Right ventricle myocardium inferior (tissue), 1 donor: ENCODE measurements at places on chromosomes 3 and 15.

- no peak for DNase-seq
Observed at GRCh38 chr15:59059076-59059597, 45.8 kb upstream of the CCNB2 start.

DNA sequence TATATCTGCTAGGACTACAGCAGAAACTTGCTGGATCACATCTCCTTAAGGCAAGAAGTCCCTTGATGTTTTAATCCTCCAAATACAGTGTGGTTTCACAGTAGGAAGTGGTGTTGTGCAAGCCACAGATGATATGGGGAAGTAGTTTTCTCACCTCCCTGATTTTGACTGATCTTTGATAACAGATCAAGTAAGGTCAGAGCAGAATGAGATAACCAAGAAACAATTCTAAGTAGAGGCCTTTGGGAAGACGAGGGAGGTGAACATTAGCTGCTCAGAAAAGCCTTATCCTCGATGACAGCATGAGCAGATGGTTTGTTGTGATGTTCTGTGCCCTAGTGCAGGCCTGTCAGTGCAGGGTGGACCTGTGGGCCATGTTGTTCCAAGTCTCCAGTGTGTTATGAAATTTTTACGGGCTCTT is 61.3 kb downstream of the RIOX2 start:
- peak; percentile 58 for DNase-seq

GRCh38 chr15:66308531-66308930 is 15.2 kb downstream of the DIS3L start:
- DNase-seq = no peak

GRCh38 chr3:50483374-50483773 is 20.1 kb downstream of the CACNA2D2 start:
- no peak for DNase-seq

- no peak for DNase-seq
Observed at GRCh38 chr3:143200001-143200924, 80.7 kb downstream of the CHST2 start.

DNA sequence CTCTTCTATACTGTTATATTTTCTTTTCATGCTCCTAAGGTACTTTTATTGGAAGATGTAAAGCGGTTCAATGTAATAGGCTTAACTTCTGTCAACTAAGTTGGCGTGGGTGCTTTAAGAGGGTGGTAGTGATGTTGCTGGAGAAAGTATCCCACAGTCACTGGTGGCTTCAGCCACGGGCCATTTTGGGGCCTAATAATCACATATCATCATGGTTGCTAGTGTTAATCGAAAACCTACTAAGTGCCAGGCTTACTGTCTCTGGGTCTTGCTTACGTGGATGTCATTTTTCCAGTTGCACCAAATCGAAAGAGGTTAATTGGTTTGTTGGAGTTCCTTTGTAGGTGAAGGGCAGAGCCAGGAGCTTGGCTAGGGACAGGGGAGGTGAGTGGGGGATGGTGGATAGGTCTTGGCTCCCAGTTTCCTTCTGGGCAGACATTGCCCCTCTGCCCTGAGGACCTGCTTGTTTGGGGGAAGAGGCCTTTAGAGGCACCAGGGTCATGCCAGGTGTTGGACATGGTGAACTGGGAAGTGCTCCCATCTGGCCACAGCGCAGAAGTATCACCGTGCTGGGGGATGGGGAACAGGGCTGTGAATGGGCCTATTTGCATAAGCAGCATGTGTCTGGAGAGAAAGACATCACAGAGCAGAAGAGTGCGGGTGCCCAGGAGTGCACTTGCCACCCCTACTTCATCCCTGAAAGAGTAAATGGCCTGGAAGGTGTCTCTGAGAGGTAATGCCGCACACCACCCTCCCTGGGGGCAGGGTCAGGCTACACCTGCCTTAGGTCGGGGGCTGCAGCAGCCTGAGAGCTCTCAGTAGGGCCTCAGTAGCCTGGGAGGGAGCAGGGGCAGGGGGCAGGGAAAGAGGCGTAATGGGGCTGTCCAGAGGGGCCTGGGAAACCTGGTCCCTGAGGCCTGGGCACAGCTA is 62.4 kb upstream of the POLG start:
- DNase-seq = no peak

- DNase-seq = no peak
Observed at GRCh38 chr15:78977091-78977571, 32.3 kb upstream of the CTSH start.

DNA sequence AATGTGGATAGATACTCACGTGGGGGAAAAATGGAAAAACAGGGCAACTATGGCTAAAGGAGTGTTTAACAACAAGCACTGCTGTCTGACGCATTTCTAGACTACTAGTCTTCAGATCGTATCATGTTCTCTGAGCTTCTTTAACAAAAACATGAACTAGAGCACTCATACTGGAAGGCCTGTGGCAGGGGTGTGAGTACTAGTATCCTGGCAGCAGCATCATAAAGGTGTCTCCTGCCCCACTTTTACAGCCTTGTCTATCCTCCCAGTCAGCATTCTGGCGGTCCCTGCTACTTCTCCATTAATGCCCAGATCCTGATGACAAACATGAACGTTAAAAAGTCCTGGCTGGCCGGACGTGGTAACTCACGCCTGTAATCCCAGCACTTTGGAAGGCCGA is 4.0 kb downstream of the FMN1 start:
- no peak for DNase-seq

- no peak for DNase-seq
Observed at GRCh38 chr3:10155658-10156057, 9.1 kb upstream of the IRAK2 start.

DNA sequence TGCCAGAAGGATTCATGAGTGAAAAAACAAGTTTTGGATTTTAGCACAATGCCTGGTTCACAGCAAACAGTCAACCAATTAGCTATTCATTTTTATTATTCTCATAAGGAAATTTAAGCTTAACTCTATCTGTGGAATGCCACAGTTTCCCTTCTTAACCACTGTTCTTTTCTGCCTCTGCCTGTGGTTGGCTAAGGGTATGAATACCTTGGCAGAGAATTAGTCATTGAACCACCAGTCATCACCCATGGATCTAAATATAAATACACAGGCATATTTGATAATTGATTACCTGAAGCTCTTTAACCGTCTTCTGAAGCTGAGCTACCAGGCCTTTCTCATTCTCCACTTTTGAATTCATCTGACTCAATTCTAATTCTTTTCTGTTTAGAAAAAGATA is 79.9 kb downstream of the MYH15 start:
- no peak for DNase-seq
